Esophagus muscularis mucosa (tissue), 4 donors: ENCODE measurements at places on chromosomes 5 and 9. TPM values are rescaled to one million over a fixed set of nuclear protein-coding genes. Genes with fewer than 3 reads are reported as not detected.

Gene MEGF10
- total RNA-seq: 0.65 TPM

Gene PRR7
- 0.99 TPM for total RNA-seq

Gene LNPEP
- 71.6 TPM for total RNA-seq

Gene PCAT7
- not detected for total RNA-seq

Gene APBA1
- total RNA-seq: 5.8 TPM

Gene SPATA9
- not detected for total RNA-seq

Gene SPACA9
- total RNA-seq: 3.3 TPM

Gene TIMD4
- 1.2 TPM for total RNA-seq

Gene ADRA1B
- 1.7 TPM for total RNA-seq

Gene LCN1
- not detected for total RNA-seq

Gene S100Z
- not detected for total RNA-seq

Gene CDO1
- 14.7 TPM for total RNA-seq

Gene ANAPC2
- total RNA-seq: 24.9 TPM

Gene LCN12
- total RNA-seq: not detected

Gene RASGRF2
- 7.6 TPM for total RNA-seq

Gene SPINK13
- total RNA-seq: not detected

Gene CMBL
- 7.8 TPM for total RNA-seq

Gene TPM2
- total RNA-seq: 11,059 TPM

Gene BAAT
- total RNA-seq: not detected

Gene GMCL2
- total RNA-seq: not detected

Gene SV2C
- 0.99 TPM for total RNA-seq

Gene ITGA2
- 9.5 TPM for total RNA-seq

Gene KIF2A
- total RNA-seq: 33.8 TPM

Gene IL9
- total RNA-seq: not detected

Gene LVRN
- 11.2 TPM for total RNA-seq

Gene PPIC
- total RNA-seq: 45.7 TPM

Gene C1QTNF2
- total RNA-seq: 1.3 TPM

Gene SPATA31E1
- not detected for total RNA-seq

Gene PDLIM4
- 59.4 TPM for total RNA-seq

Gene SYK
- 16.6 TPM for total RNA-seq

Gene CYLC2
- total RNA-seq: not detected

Gene RNF145
- 84.1 TPM for total RNA-seq

Gene CCDC192
- 0.33 TPM for total RNA-seq

Gene PCDHGA2
- 3.8 TPM for total RNA-seq

Gene TMEM250
- 33.6 TPM for total RNA-seq

Gene DMRT3
- not detected for total RNA-seq

Gene NEURL1B
- total RNA-seq: 45.7 TPM

Gene SIMC1
- total RNA-seq: 25.7 TPM
